Vagina (tissue), 2 donors: ENCODE measurements at places on chromosomes 12 and 14. TPM values are rescaled to one million over a fixed set of nuclear protein-coding genes. Genes with fewer than 3 reads are reported as not detected.

Gene CARMIL3
- total RNA-seq, result 1.2 TPM

Gene CRIP1
- 7.6 TPM for total RNA-seq

DNA sequence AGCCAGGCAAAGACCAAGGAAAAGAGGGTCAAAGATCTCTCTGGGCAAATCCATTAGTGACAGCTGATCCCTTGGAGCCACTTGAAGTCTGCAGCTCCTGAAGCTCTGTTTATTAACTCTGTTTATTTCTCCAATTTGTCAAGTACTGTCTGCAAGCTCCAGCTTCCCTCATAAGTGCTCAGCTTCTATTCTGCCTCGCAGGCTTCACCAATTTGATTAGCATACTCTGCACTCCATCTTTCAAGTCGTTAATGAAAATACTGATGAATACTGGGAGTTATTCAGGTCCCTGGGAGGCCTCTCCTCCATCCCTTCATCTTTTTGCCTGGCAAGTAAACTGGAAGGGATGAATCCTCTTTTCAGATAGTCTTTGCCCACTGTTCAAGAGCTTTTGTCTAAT lies 54.3 kb downstream of the TTC9 start:
- H3K4me1 ChIP-seq, result no peaks in the 10 kb centered on the region
- H3K36me3 ChIP-seq, result no peaks in the 10 kb centered on the region
- H3K4me3 ChIP-seq, result no peak overlapping the region
- no peaks in the 10 kb centered on the region for H3K27me3 ChIP-seq

DNA sequence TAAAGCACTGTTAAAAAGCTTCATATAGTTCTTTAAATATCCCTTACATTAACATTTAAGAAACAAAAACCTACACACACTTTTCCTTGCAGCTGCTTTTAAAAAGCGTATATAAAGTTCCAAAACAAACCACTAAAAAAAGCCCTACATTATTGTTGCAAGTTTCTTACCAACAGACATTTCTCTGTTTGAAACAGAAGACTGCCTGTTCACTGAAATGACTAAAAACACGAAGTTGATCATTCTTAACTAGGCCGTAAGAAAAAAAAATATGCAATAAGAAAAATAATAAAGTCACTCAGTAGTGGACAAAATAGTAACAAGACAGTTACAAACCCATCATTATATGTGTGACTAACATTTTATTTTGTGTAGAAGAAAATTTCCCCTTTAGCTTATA lies 37.3 kb downstream of the KIF21A start:
- H3K27me3 ChIP-seq, result no peaks in the 10 kb centered on the region
- H3K4me1 ChIP-seq, result no peaks in the 10 kb centered on the region
- no peak for DNase-seq
- no peaks in the 10 kb centered on the region for H3K36me3 ChIP-seq

DNA sequence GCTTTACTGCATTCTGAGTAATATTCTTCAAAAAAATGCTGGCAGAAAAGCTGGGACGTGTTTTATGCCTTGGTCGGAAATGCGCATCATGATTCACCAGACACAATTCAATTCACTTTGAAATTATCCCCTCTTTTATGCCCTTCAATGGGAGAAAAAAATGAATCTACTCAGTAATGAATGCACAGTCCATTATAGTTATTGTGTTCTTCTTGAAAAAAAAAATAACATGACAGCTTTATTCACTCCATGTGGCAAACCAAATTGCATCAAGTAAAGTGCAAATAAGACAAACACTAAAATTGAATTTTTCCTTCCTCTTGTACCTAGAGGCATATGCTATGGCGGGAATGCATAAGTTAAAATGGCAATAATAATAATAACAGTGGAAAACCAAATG lies 159.4 kb upstream of the IFNG-AS1 start:
- no peaks in the 10 kb centered on the region for H3K27me3 ChIP-seq
- no peak overlapping the region for H3K27ac ChIP-seq
- DNase-seq, result no peak
- no peak overlapping the region for H3K4me3 ChIP-seq
- H3K36me3 ChIP-seq, result no peaks in the 10 kb centered on the region
